Hair follicular keratinocyte (primary cell): ENCODE measurements at places on chromosomes 13 and 19. TPM values are rescaled to one million over a fixed set of nuclear protein-coding genes. Genes with fewer than 3 reads are reported as not detected.

Gene VN1R4
- total RNA-seq, result not detected in 2 replicates

Gene STAP2
- total RNA-seq, result 52.9 and 103 TPM in 2 replicates

Gene TMEM91
- total RNA-seq, result 8.2 and 12.5 TPM in 2 replicates

Gene PROZ
- total RNA-seq, result not detected in 2 replicates

Gene SUGT1
- total RNA-seq, result 25.1 and 43.1 TPM in 2 replicates

Gene GPC5
- total RNA-seq, result not detected in 2 replicates

Gene FFAR2
- not detected in 2 replicates for total RNA-seq

Gene CRX
- not detected in 2 replicates for total RNA-seq

Gene ZNF813
- total RNA-seq, result 1.5 and 2.1 TPM in 2 replicates

Gene KIRREL2
- total RNA-seq, result 0.08 and 0.23 TPM in 2 replicates

Gene B3GNT8
- total RNA-seq, result 6.3 and 9.4 TPM in 2 replicates

Gene TLE6
- total RNA-seq, result not detected in 2 replicates

Gene GPR18
- total RNA-seq, result not detected in 2 replicates

Gene C19orf33
- 606 and 644 TPM in 2 replicates for total RNA-seq

Gene VMAC
- 2.5 and 5.4 TPM in 2 replicates for total RNA-seq

Gene MEF2B
- 0.11 TPM in 1 of 2 replicates, not detected in the other for total RNA-seq

Gene MBD3L3
- total RNA-seq, result not detected in 2 replicates

Gene FLT1
- total RNA-seq, result 0.08 and 0.65 TPM in 2 replicates

Gene ZNF699
- 10.9 and 19.1 TPM in 2 replicates for total RNA-seq

Gene NLRP13
- total RNA-seq, result not detected in 2 replicates

Gene SPRY2
- 17.7 and 31.3 TPM in 2 replicates for total RNA-seq
